Neural crest cell (in vitro differentiated cells): ENCODE measurements at places on chromosomes 6 and 20.
A peak's percentile ranks its signal among the peaks of the same experiment; 100 is the strongest.

DNA sequence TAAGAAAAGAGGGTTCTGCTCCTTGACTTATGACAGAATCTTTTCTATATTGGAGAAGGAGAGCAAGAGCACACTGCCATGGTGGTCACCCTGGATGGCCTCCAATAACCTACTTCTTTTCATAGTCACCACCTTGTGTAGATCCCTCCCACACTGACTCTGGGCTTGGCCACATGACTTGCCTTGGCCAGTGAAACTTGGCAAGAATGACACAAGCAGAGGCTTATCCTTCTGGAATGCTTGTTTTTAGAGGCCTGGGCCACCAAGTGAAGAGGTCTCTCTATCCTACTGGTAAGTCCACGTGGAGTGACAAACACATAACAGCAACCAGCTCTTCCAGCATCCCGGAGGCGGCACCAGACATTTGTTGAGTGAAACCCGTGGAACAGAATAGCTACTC is 349.4 kb upstream of the JARID2 start:
- DNase-seq, result no peak

DNA sequence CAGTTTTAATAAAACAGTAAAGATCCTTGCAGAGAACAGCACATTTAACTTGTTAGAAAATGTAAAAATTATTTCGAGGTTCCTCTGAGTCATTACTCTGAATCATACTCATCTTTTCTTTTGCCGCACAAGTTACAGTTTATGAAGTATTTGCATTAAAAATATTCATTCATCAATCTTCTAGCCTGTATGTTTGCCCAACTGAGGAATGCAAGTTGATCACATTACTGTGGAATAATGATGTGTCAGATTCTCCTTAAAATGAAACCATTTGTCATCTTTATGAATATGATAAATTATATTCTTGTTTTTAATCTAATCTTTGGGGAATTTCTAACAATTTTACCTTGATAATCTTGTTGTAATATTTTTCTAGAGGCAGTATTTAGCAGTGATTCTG is 340.4 kb upstream of the OPRM1 start:
- DNase-seq, result no peak

GRCh38 chr6:41200296-41200900 is 551 bp downstream of the TREML2 start:
- DNase-seq, result no peak

- DNase-seq, result no peak
Measured at GRCh38 chr6:89999154-89999553, 104.9 kb downstream of the GJA10 start.

GRCh38 chr6:7568021-7568420 is 22.0 kb upstream of the SNRNP48 start:
- DNase-seq, result no peak

DNA sequence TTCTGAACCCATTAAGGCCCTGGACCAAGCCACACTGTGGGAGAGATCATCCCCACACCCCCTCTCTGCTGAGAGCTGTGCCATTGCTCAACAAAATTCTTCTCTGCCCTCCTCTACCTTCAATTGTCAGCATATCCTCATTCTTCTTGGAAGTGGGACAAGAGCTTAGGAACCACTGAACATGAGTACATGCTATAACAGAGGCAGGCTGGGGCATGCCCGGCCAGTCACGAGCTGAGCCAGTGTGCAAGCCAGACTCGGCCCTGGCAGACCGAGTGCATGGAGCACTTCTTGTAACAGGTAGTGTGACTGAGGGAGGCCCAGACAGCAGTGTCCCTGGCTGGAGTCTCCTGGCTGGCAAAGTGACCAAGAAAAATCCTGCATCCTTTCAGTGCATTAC is 149.2 kb downstream of the MOXD1 start:
- DNase-seq, result no peak

GRCh38 chr20:45621593-45621992 is 7.9 kb upstream of the WFDC10A start:
- DNase-seq, result no peak

- no peak for DNase-seq
Measured at GRCh38 chr20:33526769-33527168, 36.9 kb downstream of the CBFA2T2 start.

DNA sequence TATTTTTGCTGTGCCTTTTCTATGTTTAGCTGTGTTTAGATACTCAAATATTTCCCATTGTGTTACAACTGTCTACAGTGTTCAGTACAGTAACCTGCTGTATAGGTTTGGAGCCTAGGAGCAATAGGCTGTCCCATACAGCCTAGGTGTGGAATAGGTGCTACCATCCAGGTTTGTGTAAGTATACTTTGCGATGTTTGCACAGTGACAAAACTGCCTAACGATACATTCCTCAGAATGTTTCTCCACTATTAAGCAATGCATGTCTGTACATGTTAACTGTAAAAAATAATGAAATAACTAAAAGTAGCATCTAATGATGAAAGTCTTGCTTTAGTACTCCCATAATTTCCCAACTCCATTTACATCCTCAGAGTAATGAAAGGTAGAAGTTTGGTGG is 46.0 kb downstream of the SERAC1 start:
- DNase-seq, result no peak

- no peak for DNase-seq
Measured at GRCh38 chr6:113591896-113592827, 265.0 kb upstream of the MARCKS start.

GRCh38 chr6:111757342-111757741 is 115.9 kb downstream of the FYN start:
- no peak for DNase-seq

DNA sequence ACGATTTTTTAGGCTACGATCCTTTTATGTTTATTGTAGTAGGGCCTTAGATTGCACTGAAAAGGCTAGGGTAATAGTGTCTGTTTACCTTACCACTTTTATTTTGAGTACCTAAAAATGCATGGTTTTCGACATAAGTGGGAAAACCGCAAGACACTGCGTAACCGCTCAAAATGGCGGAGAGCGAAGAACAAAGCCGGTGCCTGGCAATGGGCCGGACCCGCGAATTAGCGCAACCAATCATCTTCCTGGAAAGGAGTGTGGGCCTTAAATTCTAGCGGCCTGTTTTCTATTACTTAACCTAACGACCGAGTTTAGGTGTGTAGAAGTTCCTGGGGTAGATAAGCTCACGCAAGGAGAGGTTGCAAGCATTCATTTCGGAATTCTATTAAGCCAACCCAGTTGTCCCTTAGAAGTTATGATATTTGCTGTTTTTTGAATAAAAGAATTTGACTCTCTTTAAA is 118.0 kb downstream of the HFE start:
- DNase-seq, result peak; percentile 59

DNA sequence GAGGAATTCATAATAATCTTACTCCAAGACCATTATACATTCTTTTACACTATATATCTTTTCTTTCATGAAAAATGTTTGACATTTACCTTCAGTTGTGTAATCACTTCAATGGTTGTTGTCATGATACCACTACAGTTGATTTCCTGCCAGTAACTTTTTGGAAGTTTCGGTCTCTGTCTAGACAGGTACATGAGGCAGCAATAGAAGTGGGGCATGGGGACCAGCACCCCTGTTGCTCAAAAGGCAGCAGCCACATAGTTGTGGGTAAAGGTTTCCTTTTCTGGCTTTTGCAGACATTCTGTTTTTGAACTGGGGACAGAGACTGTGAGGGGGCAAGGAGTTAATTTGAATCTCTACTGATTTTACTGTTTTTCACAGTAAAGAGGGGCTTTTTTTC is 14.1 kb downstream of the SAMD5 start:
- DNase-seq, result no peak

- no peak for DNase-seq
Measured at GRCh38 chr6:168192195-168192900, 113.3 kb upstream of the FRMD1 start.

DNA sequence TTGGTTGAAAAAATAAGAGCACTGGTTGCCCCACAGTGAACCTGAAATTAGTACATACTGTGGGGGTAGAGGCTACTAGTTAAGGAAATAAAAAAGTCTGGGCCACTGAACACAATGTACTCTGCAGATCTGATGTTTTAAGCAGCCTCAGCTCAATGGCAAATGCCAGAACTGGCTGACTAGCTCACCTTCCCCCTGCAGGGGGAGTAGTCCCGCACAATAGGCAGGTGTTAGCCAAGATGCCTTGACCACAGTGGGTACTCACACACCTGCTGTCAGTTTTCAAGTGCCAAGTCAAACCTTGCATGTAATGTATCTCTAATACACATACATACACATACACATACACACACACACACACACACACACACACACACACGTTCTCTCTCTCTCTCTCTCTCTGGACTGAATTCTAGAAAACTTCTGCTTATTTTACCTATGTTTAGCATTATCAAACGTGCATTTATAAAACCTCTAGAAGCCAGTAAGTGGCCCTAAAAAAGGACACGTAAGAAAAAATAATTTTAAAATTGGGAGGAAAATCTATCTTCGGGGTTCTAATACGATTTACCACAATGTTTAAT is 36.1 kb downstream of the GMDS start:
- DNase-seq, result no peak

GRCh38 chr6:7723041-7723447 is 2.9 kb upstream of the BMP6 start:
- DNase-seq, result peak; percentile 78

- DNase-seq, result no peak
Measured at GRCh38 chr20:19110881-19111460, 101.5 kb upstream of the SLC24A3 start.

DNA sequence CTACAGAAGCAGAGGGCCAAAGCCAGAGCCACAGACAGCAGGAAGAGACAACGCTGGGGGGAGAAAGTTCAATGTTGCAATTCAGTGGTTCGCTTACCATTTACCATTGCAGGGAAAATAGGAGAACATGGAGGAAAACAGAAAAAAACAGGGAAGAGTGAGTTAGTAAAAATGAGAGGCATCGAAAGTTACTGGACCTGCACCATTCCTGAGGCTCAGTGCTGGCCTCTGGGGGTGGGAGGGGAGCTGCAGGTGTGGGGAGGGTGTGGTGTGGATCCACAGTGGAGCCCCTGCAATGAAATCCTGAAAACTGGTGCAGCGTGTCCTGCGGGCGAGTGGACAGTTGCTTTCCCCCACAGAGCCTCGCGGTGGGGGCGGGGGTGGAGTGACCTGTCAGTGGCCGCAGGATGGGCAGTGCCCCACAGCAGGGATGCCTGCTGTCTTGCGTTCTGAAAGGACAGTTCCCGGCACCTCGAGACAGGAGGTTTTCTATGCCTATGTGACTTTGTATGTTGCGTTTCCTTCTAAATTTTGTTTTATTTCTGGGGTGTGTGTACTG is 5.7 kb downstream of the TMEM181 start:
- DNase-seq, result no peak

- DNase-seq, result no peak
Measured at GRCh38 chr6:126026001-126026400, 39.7 kb downstream of the TRMT11 start.

DNA sequence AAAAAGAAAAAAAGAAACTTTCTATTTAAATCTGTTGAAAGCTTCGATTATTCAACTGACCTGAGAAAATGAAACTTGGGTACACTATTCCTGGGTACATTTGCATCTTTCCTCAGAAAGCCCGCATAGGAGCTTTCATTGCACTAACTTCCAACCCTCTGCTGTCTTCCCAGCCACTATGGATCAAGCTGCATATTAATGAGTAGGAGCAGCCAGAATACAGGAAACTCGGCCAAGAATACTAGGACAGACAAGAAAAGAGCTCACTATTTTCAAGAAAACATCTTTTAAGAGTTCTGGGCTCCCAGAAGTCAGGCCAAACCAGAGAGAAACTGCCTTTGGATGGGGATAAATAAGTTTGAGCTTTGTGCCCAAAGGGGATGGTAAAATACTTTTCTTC is 135.0 kb upstream of the CCDC28A start:
- DNase-seq, result no peak

- no peak for DNase-seq
Measured at GRCh38 chr6:16472349-16473069, 234.1 kb downstream of the GMPR start.

- no peak for DNase-seq
Measured at GRCh38 chr6:91660893-91661292, 1074.0 kb upstream of the MAP3K7 start.

DNA sequence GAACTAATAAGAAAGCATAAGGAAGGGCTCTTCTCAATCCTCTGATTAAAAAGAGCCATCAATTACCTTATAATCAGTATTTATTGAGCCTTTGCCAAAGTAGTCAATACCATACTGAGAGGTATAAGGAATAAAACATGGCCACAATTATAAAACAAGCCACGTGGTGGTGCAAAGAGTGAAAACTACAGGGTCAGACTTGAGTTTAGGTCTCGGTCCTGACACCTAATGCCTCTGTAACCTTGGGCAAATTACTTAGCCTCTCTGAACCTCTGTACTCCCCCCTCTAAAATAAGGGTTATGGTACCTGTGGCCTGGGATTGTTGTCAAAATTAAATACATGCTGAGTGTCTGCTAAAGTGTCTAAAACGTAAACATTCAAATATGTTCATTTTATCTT is 11.8 kb downstream of the TRIM10 start:
- DNase-seq, result no peak

DNA sequence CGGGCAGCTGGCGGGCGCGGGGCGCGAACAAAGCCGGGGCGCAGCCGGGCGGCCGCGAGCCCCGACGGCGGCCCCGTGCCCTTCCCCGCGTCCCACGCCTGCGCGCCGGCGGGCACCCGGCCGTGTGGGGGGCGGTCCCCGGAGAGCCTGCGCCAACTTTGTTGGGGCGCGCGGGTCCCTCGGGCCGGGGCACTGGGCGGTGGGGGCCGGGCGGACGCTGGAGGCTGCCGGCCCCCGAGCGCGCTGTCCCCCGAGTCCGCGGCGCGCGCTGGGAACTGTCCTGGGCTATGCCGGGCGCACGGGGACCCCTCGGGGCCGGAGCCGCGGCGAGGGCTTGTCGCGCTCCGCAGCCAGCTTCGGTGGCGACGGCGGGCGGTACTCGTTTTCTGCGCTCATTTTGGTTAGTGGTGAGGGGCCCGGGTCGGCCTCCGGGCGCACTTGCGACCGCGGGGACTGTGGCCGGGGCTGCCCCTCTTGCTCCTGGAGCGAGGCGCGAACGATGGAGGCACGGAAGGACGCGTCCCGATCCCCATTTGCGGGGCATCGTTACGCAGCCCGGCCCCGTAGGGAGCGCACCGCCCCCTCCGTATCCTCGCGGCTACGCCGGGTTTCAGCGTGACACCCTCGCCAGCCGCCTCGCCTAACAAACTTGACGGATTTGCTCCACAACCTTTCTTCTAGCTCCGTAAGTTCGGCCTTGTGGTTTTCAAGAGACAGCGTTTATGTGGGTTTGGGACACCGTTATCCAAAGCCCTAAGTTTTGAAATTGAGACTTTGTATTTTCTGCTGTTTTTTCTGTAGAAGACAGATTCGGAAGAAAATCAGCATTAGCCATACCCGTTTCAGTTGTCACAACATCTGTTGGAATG is 622 bp downstream of the SS18L1 start:
- peak; percentile 39 for DNase-seq

GRCh38 chr6:115783402-115784061 is 277.2 kb downstream of the FRK start:
- no peak for DNase-seq

DNA sequence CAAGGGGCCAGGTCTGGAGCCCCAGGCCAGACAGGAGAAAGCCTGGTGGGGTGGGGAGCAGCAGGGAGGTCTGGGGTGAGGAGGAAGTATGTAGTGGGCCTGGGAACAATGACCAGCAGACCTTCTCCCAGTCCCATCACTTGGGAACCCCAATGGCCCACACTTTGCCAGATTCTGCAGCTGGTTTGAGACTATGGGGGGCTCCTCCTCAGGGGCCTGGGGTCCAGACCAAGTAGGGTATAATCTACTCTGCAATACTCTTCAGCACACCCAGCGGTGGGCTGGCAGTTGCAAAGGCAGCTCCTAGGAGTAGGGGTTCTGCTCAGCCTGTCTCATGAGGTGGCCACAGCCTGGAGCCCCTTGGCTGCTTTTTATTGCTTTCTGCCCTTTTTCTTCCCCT is 52.8 kb downstream of the NPEPL1 start:
- DNase-seq, result no peak
